Neural cell (in vitro differentiated cells): ENCODE measurements at places on chromosomes 12 and 14. TPM values are rescaled to one million over a fixed set of nuclear protein-coding genes. Genes with fewer than 3 reads are reported as not detected.

MFAP5 gene
- polyA plus RNA-seq: not detected in 2 replicates

CLEC4C gene
- polyA plus RNA-seq: not detected in 2 replicates

DBX2 gene
- 0.07 and 0.22 TPM in 2 replicates for polyA plus RNA-seq

TAS2R13 gene
- 0.52 and 0.61 TPM in 2 replicates for polyA plus RNA-seq

NFATC4 gene
- 0.22 and 0.48 TPM in 2 replicates for polyA plus RNA-seq

CLMN gene
- polyA plus RNA-seq: 0.57 and 1.4 TPM in 2 replicates

PAH gene
- not detected in 2 replicates for polyA plus RNA-seq
